ENCODE measurements at places on chromosomes 6 and 20.

- no peak for DNase-seq
Measured at GRCh38 chr6:25617997-25618396, 34.0 kb upstream of the SCGN start.

- DNase-seq: no peak
Measured at GRCh38 chr6:46925563-46926253, 4.0 kb upstream of the ADGRF5 start.

DNA sequence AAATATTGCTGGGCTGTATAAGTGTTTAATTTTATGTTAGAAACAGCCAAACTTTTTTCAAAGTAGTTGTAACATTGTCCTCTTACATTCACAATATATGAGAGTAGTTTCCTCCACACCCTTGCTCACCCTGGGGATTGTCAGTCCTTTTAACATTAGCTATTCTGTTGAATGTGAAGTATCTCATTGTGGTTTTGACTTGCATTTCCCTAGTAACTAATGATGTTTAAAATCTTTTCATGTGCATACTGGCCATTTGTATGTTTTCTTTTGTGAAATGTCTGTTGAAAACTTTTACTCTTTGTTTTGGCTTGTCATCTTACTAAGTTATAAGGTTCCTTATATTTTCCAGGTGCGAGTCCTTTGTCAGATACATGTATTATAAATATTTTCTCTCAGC, 32.9 kb downstream of the TRIM38 start:
- no peak for DNase-seq

DNA sequence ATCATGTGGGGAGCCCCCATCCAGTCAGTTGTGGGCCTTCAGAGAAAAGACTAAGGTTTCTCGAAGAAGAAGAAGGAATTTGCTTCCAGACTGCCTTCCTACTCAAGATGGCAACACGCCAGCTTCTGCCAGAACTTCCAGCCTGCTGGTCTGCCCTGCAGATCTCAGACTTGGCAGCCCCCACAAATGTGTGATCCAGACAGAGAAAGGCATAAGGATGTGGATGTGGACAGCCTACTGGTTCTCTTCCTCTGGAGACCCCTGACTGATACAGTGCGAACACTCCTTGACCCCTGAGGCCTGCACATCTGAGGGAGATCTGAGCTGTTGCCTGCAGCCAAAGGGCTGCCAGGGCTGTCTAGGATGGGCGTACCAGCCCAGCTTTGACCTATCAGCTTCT, 8.6 kb downstream of the GABRR1 start:
- DNase-seq: no peak

GRCh38 chr6:140046016-140046632, 671.7 kb upstream of the CITED2 start:
- no peak for DNase-seq

- DNase-seq: no peak
Measured at GRCh38 chr20:40279390-40279789, 409.6 kb downstream of the MAFB start.

- no peak for DNase-seq
Measured at GRCh38 chr6:41713159-41713649, 22.2 kb downstream of the TFEB start.

- DNase-seq: no peak
Measured at GRCh38 chr6:20362623-20363022, 39.1 kb upstream of the E2F3 start.

DNA sequence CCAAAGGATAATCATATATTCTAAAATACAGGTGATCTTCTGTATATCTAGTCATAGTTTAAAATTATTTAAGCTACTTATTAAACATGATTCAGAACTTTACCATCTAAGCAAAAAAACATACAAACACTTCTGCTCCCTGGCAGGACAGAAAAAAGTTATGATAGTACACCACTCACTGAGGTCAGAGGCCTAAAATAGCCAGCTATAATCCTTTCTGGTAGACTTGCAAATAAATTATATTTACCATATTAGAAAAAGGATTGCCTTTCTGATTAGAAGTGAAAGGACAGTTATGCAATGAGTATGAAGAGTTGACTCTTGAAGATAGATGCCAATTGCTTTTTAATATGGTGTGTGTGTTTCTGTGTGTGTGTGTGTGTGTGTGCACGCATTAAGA, 207.4 kb downstream of the BMP2 start:
- DNase-seq: no peak

- no peak for DNase-seq
Measured at GRCh38 chr6:23494367-23494766, 631.6 kb upstream of the NRSN1 start.

GRCh38 chr6:23620911-23621401, 505.1 kb upstream of the NRSN1 start:
- DNase-seq: no peak

GRCh38 chr6:107576852-107577251, 86.9 kb downstream of the SOBP start:
- no peak for DNase-seq

GRCh38 chr6:137571854-137572253, 77.7 kb upstream of the OLIG3 start:
- peak; percentile 19 for DNase-seq

DNA sequence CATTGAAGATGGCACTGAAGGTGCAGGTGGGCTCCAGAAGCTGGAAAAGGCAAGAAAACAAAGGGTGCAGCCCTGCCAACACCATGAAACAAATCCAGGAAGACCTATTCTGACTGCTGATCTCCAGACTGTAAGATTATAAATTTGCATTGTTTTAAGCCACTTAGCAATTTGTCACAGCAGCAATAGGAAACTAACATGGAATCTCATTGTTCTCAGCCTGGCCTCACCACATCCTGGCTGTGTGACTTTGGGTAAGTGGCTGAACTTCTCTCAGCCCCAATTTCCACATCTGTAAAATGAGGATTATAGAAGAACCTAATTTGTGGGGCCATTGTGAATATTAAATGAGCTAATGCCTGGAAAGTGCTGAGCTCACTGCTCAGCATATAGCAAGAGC, 160.4 kb upstream of the MAFB start:
- DNase-seq: no peak

GRCh38 chr20:25269833-25270170, 21.9 kb downstream of the PYGB start:
- DNase-seq: no peak

GRCh38 chr6:152176268-152176667, 368.8 kb downstream of the ESR1 start:
- DNase-seq: no peak

DNA sequence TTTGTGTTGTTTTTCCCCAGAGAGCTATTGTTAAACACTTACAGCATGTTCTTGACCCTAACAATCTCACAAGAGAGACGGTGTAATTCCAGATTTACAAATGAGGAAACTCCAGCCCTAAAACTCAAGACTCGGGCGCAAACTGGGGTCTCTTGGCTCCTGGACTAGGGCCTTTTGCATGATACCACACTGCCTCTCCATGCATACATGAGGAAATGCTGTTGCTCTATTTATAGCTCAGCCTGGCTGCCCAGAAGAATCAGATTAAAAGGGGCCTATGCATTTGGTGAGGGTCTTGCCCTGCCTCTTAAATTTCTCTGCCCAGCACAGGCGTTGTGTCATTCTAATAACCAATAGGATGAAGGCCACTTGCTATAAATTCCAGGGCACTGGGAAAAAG, 30.5 kb upstream of the SNRPB2 start:
- no peak for DNase-seq

GRCh38 chr20:13800728-13801134, 15.9 kb downstream of the NDUFAF5 start:
- peak; percentile 89 for DNase-seq

- no peak for DNase-seq
Measured at GRCh38 chr6:3999800-4000661, 78.9 kb downstream of the FAM217A start.

- no peak for DNase-seq
Measured at GRCh38 chr20:48550814-48551213, 277.0 kb downstream of the PREX1 start.

DNA sequence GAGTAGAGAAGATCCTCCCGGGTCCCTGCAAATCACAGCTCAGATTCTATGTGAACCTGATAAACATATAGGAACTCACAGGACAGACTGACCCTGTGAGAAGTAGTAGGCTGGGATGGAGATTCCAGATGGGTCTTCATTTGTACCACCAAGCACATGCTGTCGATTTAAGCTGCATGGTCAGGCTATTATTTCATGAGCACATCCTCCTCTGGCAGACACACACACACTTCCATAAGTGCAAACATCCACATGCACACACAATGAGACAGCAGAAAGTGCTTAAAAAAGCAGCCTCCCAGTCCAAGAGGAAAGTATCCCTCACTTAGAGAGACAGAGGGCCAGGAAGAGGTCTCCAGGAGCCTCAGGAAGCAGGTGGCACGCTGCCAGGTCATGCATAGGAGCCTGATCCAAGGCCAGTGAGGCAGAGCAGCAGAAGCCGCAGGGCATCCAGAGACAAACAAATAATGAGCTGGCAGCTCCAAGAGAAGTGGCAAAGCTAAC, 131.8 kb downstream of the UNC5CL start:
- DNase-seq: peak; percentile 96

GRCh38 chr6:122800906-122801305, 11.8 kb downstream of the SMPDL3A start:
- DNase-seq: no peak

- peak; percentile 66 for DNase-seq
Measured at GRCh38 chr20:53413186-53413631, 180.4 kb downstream of the ZNF217 start.
